Thyroid gland (tissue), 4 donors: ENCODE measurements at places on chromosomes 6 and 20. TPM values are rescaled to one million over a fixed set of nuclear protein-coding genes. Genes with fewer than 3 reads are reported as not detected.

- DNase-seq = no peak
- H3K4me3 ChIP-seq = no peak overlapping the region
- no peaks in the 10 kb centered on the region for H3K27me3 ChIP-seq
- H3K27ac ChIP-seq = no peak overlapping the region
Measured at GRCh38 chr20:64067733-64068307, 4.8 kb downstream of the TCEA2 start.

DNA sequence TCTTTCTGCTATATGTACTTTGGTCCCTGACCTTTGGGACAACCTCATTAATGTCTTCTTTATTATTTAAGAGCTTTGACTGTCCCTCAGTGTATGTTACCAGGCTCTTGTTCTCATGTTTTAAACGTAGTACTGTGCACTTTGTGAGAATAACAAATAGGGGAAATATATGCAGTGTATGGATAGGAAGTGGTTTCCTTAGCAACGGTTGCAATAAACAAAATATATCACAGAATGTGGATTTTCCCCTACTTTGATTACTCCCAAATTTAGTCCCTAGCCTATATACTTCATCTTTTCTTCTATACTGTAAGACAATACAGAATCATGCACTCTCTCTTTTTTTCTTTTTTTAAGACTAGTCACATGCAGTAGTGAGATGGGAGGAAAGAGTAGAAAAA lies 123.8 kb upstream of the AKIRIN2 start:
- H3K36me3 ChIP-seq = no peaks in the 10 kb centered on the region
- no peaks in the 10 kb centered on the region for H3K27me3 ChIP-seq
- no peak overlapping the region for H3K27ac ChIP-seq
- H3K4me3 ChIP-seq = no peak overlapping the region
- no peaks in the 10 kb centered on the region for H3K4me1 ChIP-seq

DNA sequence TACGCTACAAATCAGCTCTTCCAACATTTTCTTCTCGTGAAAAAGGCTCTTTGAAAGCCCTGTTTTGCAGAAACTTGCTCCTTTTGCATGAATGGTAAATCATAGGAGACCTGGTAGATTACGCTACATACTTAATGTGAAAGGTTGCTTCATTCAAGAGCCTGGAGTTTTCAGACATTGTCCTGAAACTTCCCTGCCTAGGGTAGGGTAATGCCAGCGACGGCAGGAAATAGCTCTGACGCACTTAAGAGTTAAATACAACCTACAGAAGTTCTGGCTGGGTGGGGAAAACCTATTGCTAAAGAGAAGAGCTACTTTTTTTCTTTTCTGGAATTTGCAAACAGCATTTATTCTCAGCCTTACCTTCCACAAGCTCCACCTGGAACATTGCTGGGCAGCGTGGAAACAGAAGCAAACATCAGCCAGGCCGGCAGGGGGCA lies 144.5 kb downstream of the LPA start:
- H3K4me1 ChIP-seq = peaks cover 4% of the 10 kb centered on the region
- no peaks in the 10 kb centered on the region for H3K27me3 ChIP-seq
- no peaks in the 10 kb centered on the region for H3K36me3 ChIP-seq
- no peak overlapping the region for H3K27ac ChIP-seq

GRCh38 chr6:30155520-30156261 lies 5.3 kb downstream of the TRIM10 start:
- no peak overlapping the region for H3K27ac ChIP-seq
- H3K27me3 ChIP-seq = no peaks in the 10 kb centered on the region
- no peak for DNase-seq
- H3K4me3 ChIP-seq = no peak overlapping the region
- H3K4me1 ChIP-seq = no peaks in the 10 kb centered on the region

- no peaks in the 10 kb centered on the region for H3K36me3 ChIP-seq
- H3K4me1 ChIP-seq = peaks cover 36% of the 10 kb centered on the region
- DNase-seq = no peak
- no peak overlapping the region for H3K4me3 ChIP-seq
Measured at GRCh38 chr20:63844511-63844991, 13.5 kb upstream of the ZBTB46 start.

GRCh38 chr20:53905019-53905819 lies 165.2 kb downstream of the BCAS1 start:
- H3K27me3 ChIP-seq = no peaks in the 10 kb centered on the region
- no peak overlapping the region for H3K27ac ChIP-seq
- peaks cover 15% of the 10 kb centered on the region for H3K4me1 ChIP-seq
- no peak overlapping the region for H3K4me3 ChIP-seq
- H3K36me3 ChIP-seq = no peaks in the 10 kb centered on the region

DNA sequence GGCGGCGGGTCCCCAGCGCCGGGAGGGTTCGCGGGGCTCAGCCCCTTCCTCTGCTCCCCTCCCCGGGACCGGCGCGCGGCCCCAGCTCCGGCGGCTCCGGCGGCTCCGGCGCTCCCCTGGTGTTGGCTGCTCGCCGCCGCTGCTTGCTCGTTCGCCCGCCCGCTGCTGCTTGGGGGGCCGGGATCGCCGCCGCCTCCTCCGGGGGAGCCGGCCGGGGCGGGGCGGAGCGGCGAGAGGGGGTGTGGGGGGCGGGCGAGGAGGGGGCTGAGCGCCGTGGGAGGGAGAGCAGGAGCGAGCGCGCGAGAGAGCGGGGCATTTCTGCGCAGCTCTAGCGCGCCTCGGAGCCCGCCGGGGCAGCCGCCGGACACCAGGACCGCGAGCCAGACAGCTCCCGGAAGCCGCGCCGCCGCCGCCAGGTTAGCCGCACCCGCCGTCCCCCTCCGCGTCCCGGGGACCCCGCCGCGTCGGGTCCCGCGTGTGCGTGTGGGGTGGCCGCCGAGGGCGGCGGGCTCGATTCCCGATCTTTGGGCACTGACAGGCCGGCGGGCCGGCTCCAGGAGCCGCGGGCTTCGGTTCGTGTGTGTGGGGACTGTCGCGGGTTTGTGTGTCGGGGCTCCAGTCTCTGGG lies 62.0 kb upstream of the EPB41L1 start:
- peak; percentile 45 for DNase-seq
- H3K36me3 ChIP-seq = no peaks in the 10 kb centered on the region
- no peaks in the 10 kb centered on the region for H3K27me3 ChIP-seq
- H3K4me1 ChIP-seq = peaks cover 31% of the 10 kb centered on the region
- peak overlapping the region; percentile 92 for H3K4me3 ChIP-seq

GRCh38 chr20:43731927-43732326 lies 5.1 kb upstream of the GTSF1L start:
- H3K4me1 ChIP-seq = no peaks in the 10 kb centered on the region
- no peaks in the 10 kb centered on the region for H3K27me3 ChIP-seq
- no peak overlapping the region for H3K27ac ChIP-seq
- DNase-seq = no peak

DNA sequence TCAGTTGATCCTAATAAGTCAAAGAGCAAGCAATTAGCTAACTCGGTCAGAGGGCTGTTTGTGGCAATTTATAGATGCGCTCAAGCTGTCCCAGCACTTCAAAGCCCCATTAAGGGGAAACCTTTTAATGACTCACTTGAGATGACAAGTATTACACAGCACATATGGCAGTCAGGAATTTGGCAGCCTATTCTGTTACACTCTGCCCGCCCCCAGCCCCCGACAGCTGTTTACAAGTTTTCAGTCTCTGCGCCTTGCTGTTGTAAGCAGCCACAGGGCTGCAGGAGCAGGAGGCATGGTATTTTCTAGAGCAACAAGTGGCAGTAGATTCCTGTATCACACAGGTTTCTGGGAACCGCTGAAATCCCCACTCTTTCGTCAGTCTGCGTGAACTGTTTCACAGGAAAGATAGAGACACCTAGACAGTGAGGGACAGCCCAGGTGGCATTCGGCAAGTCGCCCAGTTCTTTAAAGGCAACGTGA lies 263.0 kb downstream of the FOXC1 start:
- no peaks in the 10 kb centered on the region for H3K27me3 ChIP-seq
- DNase-seq = no peak
- H3K36me3 ChIP-seq = no peaks in the 10 kb centered on the region
- no peak overlapping the region for H3K27ac ChIP-seq
- H3K4me1 ChIP-seq = no peaks in the 10 kb centered on the region
- no peak overlapping the region for H3K4me3 ChIP-seq

DNA sequence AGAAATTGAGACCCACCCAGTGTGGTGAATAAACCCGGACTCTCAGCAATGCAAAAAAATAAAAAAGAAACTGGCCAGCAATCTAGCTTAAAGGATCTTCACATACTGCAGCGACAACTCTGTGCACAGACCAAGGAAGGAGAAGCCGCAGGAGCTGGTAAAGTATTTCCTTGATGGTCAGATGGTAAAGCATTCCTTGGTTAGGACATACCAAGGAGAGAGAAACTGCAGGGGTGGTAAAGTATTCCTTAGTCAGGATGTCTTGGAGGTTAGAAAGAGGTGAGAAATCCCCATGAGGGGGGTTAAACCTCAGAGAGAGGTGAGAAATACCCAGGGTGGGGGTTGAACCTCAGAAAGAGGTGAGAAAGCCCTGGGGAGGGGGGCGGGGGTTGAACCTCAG lies 86.8 kb downstream of the PLG start:
- H3K27me3 ChIP-seq = no peaks in the 10 kb centered on the region
- no peak overlapping the region for H3K27ac ChIP-seq
- H3K4me3 ChIP-seq = no peak overlapping the region
- DNase-seq = no peak
- H3K36me3 ChIP-seq = no peaks in the 10 kb centered on the region

Gene SFTA2
- not detected for total RNA-seq

Gene RIPPLY2
- total RNA-seq = not detected

Gene VGLL2
- total RNA-seq = not detected

Gene NEURL2
- 16.5 TPM for total RNA-seq
